ENCODE measurements at places on chromosomes 2 and 18.

GRCh38 chr2:240968731-240969624, 29.4 kb upstream of the SNED1 start:
- H3K27me3 ChIP-seq = no peaks in the 10 kb centered on the region
- H3K4me3 ChIP-seq = no peak overlapping the region
- no peaks in the 10 kb centered on the region for H3K36me3 ChIP-seq
- H3K4me1 ChIP-seq = no peaks in the 10 kb centered on the region
- DNase-seq = no peak
- no peak overlapping the region for H3K27ac ChIP-seq

DNA sequence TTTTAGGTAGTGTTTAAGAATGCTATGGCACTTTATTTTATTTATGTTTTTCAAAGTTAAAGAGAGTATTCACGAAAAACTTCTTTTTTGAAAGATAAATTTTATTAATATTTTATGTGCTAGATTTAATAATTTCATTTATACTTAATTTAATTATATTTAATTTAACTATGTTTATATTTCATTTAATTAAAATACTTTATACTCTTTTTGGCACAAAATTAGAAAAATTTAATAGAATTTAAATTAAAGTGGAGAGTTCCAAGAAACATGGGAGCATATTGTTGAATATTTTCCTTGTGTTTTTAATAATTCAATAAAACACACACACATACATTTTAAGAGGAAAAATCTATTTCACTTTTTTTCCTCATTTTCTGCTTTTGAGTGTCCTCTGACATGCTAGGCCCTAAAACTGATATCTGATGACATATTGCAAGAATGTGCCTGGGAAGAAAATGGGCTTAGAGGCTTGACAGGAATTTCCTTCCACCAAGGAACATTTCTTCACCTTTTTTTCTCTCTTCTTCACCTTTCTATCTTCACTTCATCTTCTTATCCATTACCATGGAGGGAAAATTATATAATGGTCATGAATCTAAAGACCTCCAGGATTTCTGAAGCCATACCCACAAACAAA, 15.4 kb downstream of the ARHGAP28 start:
- H3K4me1 ChIP-seq = no peaks in the 10 kb centered on the region
- no peaks in the 10 kb centered on the region for H3K27me3 ChIP-seq
- no peaks in the 10 kb centered on the region for H3K36me3 ChIP-seq
- H3K27ac ChIP-seq = no peak overlapping the region
- no peak for DNase-seq

DNA sequence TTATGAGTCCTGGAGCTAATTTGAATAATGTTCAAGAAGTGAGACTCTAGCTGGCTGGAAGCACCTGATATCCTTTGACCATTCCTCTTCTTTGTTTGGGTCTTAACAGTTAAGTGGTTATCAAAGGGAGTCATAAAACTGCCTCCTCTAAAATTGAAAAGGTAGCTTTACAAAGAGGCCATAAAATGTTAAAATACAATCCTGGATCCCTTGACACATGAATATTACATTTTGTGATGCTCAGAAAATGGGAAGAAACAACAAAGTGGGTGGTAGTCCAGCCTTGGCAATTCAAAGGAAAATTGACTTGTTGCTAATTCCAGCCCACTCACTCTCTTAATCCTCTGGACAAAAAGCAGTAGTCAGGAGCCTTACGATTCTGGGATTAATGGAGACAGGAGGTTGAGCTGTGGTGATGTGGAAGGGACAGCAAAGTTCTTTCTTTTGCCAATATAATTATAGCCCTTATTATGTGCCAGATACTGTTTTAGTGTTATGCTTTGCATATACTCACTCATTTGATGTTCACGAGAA, 339.2 kb downstream of the PDE11A start:
- no peak for DNase-seq
- H3K36me3 ChIP-seq = no peaks in the 10 kb centered on the region

- no peak overlapping the region for H3K27ac ChIP-seq
- no peaks in the 10 kb centered on the region for H3K27me3 ChIP-seq
- H3K36me3 ChIP-seq = no peaks in the 10 kb centered on the region
- no peak for DNase-seq
These were observed 145.0 kb downstream of the CLIP4 start for GRCh38 chr2:29260142-29260772.

DNA sequence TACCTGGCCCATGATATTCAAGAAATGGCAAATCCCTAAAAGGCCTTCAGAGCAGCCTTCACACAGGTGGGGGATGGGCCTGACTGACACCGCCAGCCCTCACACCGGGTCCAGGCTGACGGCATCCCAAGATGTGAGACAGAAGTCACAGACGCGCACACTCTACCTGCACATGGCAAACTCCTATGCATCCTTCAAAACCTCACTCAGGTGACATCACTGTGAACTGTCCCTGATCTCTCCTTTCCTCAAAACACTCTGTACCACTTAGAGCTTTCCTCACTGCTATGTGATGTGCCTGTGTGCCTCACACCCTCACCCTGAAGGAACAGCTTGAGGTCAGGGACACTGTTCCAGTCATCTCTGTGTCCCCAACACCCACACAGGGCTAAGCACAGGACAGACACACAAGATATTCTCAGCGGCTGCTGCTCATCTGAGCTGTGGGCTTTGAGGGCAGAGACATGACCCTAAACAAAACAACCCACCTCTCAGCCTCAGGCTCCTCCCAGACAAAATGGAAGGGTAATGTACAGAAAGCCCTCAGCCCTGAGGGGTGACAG, 27.5 kb downstream of the BIN1 start:
- no peak overlapping the region for H3K27ac ChIP-seq
- H3K4me3 ChIP-seq = no peak overlapping the region
- peaks cover 15% of the 10 kb centered on the region for H3K4me1 ChIP-seq
- DNase-seq = no peak

GRCh38 chr2:24285484-24286152, 74.7 kb downstream of the ITSN2 start:
- no peak overlapping the region for H3K27ac ChIP-seq
- H3K27me3 ChIP-seq = no peaks in the 10 kb centered on the region
- no peaks in the 10 kb centered on the region for H3K4me1 ChIP-seq

GRCh38 chr2:226187616-226188015, 612.0 kb downstream of the IRS1 start:
- no peaks in the 10 kb centered on the region for H3K27me3 ChIP-seq
- peaks cover 3% of the 10 kb centered on the region for H3K4me1 ChIP-seq
- H3K36me3 ChIP-seq = no peaks in the 10 kb centered on the region
- DNase-seq = no peak

- no peak overlapping the region for H3K27ac ChIP-seq
- no peak for DNase-seq
- no peaks in the 10 kb centered on the region for H3K36me3 ChIP-seq
- H3K27me3 ChIP-seq = no peaks in the 10 kb centered on the region
- no peaks in the 10 kb centered on the region for H3K4me1 ChIP-seq
These were observed 18.8 kb upstream of the TEX44 start for GRCh38 chr2:231573698-231574421.

DNA sequence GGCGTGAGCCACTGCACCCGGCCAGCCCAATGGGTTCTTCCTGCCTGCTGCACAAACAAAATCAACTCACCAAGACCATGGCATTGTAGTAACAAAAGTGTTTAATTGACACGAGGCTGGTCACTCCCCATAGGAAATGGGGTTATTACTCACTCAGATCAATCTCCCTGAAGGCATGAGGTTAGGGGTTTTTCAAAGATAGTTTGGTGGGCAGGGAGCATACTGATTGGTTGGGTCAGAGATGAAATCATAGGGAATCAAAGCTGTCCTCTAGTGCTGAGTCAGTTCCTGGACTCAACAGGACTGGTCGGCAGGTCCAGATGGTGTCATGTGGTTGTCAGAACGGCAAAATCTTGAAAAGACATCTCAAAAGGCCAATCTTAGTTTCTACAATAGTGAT, 122.1 kb downstream of the TMEM17 start:
- no peaks in the 10 kb centered on the region for H3K4me1 ChIP-seq
- H3K27me3 ChIP-seq = no peaks in the 10 kb centered on the region
- H3K36me3 ChIP-seq = no peaks in the 10 kb centered on the region
- no peak overlapping the region for H3K27ac ChIP-seq
- no peak for DNase-seq
- H3K4me3 ChIP-seq = no peak overlapping the region

GRCh38 chr18:41486575-41486974, 468.5 kb upstream of the PIK3C3 start:
- no peaks in the 10 kb centered on the region for H3K27me3 ChIP-seq
- DNase-seq = no peak
- H3K4me3 ChIP-seq = no peak overlapping the region
- H3K27ac ChIP-seq = no peak overlapping the region

GRCh38 chr2:214816008-214816533, 6.6 kb upstream of the BARD1 start:
- H3K4me3 ChIP-seq = no peak overlapping the region
- H3K4me1 ChIP-seq = no peaks in the 10 kb centered on the region
- H3K27ac ChIP-seq = no peak overlapping the region
- H3K36me3 ChIP-seq = no peaks in the 10 kb centered on the region
- no peak for DNase-seq
- no peaks in the 10 kb centered on the region for H3K27me3 ChIP-seq

GRCh38 chr2:148560496-148560895, 84.1 kb upstream of the EPC2 start:
- H3K36me3 ChIP-seq = no peaks in the 10 kb centered on the region
- H3K4me1 ChIP-seq = no peaks in the 10 kb centered on the region
- no peak overlapping the region for H3K27ac ChIP-seq
- H3K27me3 ChIP-seq = no peaks in the 10 kb centered on the region

GRCh38 chr18:79919089-79919488, 32.4 kb downstream of the SLC66A2 start:
- no peaks in the 10 kb centered on the region for H3K36me3 ChIP-seq
- no peaks in the 10 kb centered on the region for H3K27me3 ChIP-seq
- DNase-seq = peak; percentile 69
- no peak overlapping the region for H3K4me3 ChIP-seq
- H3K27ac ChIP-seq = no peak overlapping the region
- no peaks in the 10 kb centered on the region for H3K4me1 ChIP-seq

GRCh38 chr2:157830696-157831570, 45.2 kb downstream of the ACVR1 start:
- no peaks in the 10 kb centered on the region for H3K36me3 ChIP-seq
- H3K4me3 ChIP-seq = no peak overlapping the region
- H3K4me1 ChIP-seq = peaks cover 15% of the 10 kb centered on the region
- DNase-seq = no peak
- peak overlapping the region; percentile 66 for H3K27ac ChIP-seq

DNA sequence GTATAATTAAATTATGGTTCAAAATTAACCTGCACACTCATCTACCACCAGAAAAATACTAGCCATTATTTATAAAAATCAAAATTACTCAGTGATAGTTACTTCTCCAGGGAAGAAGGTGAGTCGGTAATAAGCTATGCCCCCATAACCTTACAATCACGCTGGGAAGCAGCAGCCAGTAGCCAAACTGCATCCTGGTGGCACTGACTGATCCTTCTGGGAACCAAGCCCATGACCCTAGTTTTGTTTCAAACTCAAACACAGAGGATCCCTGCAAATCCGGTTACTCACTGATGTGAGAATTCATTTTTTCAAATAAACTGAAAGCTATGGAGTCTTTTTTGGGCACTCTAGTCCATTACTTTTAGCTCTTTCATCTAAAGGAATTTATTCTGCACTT, 88.2 kb upstream of the VWC2L start:
- DNase-seq = no peak
- H3K27me3 ChIP-seq = no peaks in the 10 kb centered on the region
- no peak overlapping the region for H3K27ac ChIP-seq
- H3K4me3 ChIP-seq = no peak overlapping the region
- H3K4me1 ChIP-seq = no peaks in the 10 kb centered on the region

DNA sequence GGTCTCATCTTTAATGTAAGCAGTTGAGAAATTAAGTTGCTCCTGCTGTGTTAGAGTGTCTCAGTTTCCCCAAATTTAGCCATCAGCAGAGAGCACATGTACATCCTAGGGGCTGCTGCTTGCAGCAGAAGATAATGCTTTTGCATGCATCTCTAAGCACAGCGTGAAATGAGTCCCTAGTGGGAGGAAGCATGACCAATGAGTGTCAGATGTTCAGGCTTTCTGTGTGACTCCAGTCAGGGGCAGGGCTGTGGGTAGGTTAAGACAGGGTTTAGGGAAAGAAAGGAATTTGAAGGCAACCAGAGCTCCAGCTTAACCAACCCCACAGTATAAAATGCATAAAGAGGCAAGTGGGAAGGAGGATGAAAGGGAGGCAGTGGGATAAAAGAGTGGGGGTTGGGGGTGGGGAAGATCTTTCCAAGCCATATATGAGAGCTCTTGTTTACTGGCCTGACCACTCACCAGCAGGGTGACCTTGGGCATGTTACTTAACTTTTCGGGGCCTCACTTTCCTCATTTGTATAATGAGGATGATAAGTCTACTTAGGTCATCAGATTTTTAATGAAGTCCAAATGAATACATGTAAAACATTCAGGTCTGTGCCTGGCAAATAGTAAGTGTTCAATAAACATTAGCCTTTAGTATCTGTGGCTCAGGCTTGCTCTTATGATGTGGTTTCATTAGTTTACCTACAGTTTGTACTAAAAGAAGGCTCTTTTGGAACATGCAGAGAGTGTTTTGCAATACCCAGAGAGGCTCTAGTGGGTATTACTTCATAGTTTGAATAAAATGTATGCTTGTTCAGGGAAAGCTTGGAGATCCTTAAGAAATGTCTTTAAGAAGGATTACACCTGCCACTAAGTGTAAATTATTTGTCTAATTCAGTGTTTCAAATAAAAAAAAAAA, 42.7 kb upstream of the PELI1 start:
- DNase-seq = peak; percentile 63
- no peaks in the 10 kb centered on the region for H3K27me3 ChIP-seq
- H3K4me3 ChIP-seq = no peak overlapping the region
- H3K36me3 ChIP-seq = no peaks in the 10 kb centered on the region
- peaks cover 4% of the 10 kb centered on the region for H3K4me1 ChIP-seq
- H3K27ac ChIP-seq = no peak overlapping the region

DNA sequence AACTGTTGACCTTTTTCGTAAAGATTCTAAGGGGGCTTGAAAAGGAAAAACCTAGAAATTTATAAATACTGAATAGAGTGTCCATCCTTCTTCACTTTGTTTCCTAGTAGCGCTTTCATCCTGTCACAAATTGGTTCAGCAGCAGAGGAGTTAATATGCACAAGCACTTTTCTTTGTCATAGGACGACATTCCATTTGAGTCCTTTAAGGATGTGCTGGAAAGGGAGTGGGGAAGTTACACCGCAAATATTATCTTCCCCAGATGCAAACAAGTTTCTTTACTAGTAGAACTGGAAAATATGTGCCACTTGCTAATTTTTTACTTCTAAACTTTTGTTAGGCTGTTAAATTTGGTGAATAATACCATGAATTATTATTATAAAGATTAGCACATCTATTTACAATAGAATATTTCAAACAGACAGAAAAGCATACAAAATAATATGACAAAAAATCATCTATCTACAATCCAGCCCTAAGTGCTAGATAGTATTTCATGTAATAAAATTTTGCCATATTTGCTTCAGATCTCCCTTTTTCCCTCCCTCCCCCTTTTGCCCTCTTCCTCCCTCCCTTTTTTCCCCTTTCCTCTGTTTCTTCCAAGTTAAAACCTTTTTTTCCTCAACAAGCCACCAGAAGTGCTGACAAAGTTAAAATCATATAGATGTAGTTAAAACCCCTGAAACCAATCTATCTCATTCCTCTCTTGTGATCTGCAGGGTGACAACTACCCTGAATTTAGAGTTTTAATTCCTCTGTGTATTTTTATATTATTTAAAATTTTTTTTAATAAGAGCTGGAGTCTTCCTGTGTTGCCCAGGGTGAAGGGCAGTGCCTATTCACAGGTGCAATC, 50.5 kb upstream of the MAP4K3 start:
- no peak for DNase-seq
- no peaks in the 10 kb centered on the region for H3K4me1 ChIP-seq
- H3K27me3 ChIP-seq = no peaks in the 10 kb centered on the region
- H3K36me3 ChIP-seq = no peaks in the 10 kb centered on the region
- H3K27ac ChIP-seq = no peak overlapping the region
- no peak overlapping the region for H3K4me3 ChIP-seq

Measured in left lung (tissue), 14 donors.